ENCODE measurements at places on chromosomes 12 and 14.

DNA sequence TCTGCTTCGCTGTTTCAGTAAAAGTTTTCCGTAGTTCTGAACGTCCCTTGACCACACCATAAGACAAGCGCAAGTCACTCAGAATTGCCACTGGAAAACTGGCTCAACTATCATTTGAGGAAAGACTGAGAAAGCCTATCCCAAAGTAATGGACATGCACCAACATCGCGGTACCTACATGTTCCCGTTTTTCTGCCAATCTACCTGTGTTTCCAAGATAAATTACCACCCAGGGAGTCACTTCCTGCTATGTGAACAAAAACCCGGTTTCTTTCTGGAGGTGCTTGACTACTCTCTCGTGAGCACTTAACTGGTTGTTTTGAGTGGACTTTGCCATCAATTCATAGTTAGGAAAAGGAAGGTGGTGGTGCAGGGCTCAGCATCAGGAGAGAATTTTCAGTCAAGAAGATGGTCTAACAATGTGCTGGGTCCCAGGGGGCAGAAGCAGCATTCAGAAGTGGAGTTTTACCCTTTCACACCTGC, 1.4 kb downstream of the EGLN3 start:
- no peak for DNase-seq

DNA sequence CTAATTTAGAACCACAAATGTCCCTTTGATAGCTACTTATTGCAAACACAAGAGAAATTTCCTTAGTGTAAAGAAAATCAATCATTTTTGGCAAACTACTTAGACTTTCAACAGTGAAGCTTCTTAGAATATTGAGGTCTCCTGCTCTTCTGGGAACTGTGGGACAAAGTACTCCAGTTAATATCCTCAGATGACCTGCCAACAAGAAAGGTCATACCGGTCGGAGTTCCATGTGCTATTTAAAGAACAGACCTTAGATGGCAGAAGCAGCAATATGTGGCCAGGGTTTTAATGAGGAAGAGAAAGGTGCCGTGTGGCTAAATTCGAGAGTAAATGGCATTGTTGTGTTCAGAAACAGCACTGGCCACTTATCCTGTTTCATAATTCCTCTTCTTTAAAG, 114.7 kb upstream of the AMIGO2 start:
- DNase-seq: no peak

- no peak for DNase-seq
Measured at GRCh38 chr14:25009891-25010290, 40.1 kb downstream of the STXBP6 start.

DNA sequence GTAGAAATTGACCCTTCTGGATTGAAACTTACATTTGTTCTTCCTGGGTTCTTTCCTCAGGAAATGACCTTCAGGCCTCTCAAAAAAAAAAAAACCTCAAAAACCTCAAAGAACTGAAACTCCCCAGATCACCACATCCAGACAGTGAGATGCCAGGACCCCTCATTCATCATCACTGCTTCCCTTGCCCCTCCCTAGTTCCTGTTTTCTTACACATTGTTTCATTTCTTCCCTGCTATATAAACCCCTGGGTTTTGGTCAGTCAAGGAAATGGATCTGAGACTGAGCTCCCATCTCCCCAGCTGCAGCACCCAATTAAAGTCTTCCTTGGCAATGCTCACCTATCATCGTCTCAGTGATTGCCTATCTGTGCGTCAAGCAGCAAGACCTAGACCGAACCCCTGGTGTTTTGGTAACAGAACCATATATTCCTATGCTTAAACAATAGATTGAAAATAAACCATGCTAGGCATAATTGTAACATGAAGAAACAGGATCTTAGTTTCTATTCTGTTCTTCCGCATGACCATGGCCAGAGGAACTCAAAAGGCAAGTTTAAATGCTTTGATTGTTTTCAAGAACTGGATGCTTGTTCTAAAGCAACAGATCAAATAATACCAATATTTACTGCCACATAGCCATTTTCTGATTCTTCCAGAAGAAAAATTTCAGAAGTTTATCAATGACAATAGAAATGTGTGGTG, 108.0 kb upstream of the MAX start:
- DNase-seq: no peak

DNA sequence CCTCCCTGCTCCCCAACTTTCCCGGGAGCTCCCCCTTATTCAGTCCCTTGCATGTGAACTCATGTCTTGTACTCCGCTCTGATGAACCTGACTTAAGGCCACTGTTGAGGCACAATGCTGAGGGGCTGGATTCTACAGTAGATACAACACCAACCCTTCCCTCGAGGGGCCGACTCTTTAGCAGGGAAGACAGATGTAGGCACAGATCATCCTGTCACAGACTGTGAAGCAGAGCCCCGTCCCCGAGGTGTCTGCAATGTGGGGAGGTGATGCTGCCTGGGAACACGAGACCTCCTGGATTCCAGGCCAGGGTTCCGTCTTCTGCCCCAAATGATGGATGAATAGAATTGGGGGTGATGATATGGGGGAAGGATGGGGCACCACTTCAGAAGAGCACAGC, 175.1 kb downstream of the CHST11 start:
- DNase-seq: no peak

GRCh38 chr12:111773801-111774551, 7.2 kb downstream of the ALDH2 start:
- no peak for DNase-seq

DNA sequence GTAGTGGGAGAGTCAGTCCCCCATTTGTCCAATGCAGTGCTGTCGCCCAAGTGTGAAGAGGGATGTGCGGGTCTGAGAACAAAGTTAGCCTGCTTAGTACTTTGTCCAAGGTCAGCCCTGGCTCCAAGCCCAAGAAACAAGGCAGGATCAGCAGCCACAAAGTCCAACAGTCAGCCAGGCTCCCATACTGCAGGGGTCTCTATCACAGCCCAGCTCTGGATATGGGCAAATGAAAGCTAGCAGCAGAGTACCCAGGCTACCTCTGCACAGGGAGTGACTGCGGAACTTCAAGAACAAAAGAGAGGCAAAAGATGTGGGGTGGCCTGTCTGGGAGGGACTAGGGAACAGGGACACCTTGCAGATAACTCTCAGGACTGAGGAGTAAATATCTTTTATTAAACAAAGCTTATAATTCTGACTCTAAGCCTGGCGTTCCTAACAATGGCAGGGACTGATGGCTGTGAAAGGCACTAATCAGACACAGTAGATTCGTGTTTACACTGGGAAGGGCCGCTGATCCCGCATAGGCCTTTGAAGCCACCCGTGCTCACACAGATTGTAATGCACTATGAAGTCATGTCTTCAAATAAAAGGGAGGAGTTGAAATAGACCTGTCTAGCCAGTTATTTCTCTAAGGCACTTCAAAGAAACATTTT, 91.0 kb upstream of the EEA1 start:
- peak; percentile 2 for DNase-seq

DNA sequence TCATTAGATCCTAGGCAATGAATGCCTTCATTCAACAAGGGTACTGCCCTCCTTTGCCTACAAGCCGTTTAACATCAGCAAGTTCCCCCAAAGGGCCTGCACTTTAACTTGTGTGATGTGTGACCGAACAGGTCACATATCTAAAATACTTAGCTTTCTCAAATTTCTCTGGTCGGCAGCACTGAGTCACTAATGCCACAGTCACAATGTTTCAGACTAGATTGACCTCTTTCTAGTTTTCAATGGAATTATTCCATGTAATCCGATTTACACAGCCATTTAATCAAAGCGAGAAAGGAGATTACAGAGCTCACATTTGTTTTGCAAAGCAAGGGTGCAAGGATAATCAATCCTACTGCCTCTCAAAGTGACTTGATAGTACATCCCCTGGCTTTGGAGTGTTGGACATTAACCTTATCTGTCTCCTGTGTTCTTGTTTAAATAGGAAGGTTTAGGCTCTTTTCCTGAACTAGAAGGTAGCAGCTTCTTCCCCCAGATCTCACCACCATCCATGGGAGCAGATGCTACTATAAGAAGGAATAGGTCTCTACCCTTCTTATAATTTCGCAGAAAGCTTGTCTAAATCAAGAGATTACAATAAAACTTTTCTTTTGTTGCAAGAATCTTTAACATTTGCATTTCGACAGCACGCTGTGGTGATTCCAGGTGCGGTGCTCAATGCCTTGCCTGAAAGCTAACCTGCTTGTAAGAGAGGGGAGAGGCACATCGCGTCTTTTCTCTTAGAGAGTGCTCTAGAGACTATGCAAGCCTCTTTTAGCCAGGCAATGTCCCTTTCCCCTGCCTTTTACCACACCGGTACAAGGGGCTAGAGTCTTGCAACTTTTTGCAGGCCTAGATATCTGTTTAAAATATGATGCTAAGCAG, 1.8 kb downstream of the KITLG start:
- DNase-seq: no peak

All from C1 segment of cervical spinal cord (tissue), 14 donors.